Mucosa of descending colon (tissue), 3 donors: ENCODE measurements at places on chromosomes 3 and 15. TPM values are rescaled to one million over a fixed set of nuclear protein-coding genes. Genes with fewer than 3 reads are reported as not detected.

The CFAP100 gene
- not detected for total RNA-seq

The ARPP19 gene
- 201 TPM for total RNA-seq

The IL5RA gene
- total RNA-seq: 0.57 TPM

The HDGFL3 gene
- total RNA-seq: 58.8 TPM

The TMC3 gene
- not detected for total RNA-seq

The STARD9 gene
- 8.5 TPM for total RNA-seq

The FGF7 gene
- 13.4 TPM for total RNA-seq

The PPARG gene
- 61.6 TPM for total RNA-seq

The TMEM266 gene
- 0.12 TPM for total RNA-seq

DNA sequence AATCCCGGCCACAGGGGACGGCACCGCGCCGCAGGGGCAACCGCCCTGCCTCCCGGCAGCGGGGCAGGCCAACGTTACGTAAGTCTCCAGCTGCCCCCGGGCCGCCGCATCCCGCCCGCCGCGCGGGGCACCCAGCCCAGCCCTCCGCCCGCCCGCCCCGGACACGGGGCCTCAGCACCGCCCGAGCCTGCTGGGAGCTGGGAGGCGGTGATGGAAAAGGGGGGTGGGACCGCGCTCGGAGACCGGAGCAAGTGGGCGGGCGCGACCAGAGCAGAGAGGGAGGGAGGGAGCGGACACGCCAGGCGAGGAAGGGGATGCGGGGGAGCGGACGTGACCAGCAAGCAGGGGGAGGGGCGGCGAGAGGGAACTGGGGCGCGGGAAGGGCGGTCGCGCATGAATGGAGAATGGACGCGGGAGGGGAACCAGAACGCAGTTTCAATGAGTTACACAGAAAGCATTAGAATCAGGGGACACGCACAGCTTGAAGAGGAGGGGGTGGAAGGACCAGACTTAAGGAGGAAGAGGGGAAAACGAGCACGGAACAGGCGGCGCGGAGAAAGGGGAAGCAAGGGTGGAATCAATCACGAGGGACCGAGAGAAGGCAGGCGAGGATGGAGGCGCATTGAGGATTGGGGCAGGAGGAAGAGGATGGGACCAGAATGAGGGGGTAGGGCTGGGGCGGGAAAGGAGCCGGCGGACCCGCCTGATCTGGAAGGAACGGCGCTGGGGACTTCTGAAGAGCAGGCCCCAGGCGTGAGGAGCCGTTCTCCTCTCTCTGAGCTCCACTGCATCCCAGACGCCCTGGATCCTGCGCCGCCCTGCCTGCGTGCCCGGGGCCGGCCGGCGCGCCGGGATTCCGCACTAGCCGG, 559 bp downstream of the PKM start:
- DNase-seq: peak; percentile 91

DNA sequence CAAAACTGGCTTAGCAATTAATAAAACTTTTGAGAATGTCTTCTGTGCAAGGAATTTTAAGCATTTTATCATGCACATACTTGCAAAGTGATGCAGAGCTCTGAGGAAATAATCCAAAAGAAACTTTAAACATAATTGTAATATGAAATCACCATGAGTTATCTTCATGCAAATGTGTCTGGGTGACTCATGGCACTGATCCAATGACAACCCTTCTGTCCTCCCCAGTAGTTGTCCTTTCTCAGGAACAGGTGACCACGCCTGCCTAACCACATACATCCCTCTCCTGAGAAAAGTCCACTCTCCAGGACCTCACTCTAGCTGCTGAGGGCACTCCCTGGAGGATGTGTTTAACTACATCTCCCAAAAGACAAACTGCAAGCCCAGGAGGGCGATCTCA, 530.6 kb upstream of the IL12A start:
- DNase-seq: no peak

- no peak for DNase-seq
These were observed 391.8 kb downstream of the ZPLD1 start for GRCh38 chr3:102826636-102827035.

DNA sequence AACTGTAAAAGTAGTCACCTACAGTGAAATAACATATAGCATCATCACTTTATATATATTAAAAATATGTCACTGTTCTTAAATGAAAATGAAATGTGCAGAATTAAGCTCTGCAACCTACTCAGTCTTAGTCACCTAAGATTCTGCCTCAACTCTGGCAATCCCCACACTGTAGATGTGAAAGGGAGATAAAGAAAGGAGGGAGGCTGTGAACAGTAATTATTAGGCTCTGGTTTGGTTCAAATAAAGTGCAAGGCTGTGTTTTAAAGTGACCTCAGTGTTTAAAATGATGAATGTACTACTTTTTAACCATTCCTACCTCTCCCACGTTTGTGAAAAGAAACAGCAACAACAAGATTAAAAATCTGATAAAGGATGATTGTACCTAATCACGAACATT, 72.2 kb downstream of the ATP8B4 start:
- no peak for DNase-seq

DNA sequence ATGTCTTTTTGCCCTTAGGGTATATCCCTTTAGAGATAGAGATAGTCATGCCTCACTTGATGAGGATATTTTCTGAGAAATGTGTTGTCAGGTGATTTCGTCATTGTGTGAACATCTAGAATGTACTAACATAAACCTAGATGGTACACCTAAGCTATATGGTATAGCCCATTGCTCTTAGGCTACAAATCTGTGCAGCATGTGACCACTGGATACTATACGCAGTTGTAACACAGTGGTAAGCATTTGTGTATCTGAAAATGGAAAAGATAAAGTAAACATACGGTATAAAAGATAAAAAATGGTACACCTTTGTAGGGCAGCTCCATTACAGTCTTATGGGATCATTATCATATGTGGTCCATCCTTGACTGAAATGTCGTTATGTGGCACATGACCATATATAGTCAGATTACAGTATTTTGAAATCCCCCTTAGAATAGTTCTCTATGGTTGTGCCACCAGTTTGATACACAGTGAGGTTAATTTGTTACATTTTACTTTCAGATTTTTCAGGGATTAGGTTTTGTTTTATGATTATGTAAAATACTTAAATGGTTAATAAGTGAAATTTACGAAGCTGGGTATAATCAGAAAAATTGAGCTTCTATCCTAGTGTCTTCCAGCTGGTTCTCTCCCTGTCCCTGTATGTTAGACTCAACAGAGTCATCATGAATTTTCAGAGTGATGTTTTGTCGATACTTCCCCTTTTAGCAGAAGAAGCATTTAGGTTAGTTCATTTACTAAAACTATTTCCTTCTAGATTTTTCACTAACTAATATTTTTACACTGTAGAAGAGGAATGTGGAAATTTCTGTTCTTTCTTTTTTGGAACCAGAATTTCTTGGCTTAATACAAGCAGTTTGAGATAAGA, 12.8 kb downstream of the SETD5 start:
- DNase-seq: no peak

- DNase-seq: peak; percentile 90
These were observed at the start of gene MEX3B for GRCh38 chr15:82045892-82046665. MEX3B (minus strand) TSS chr15:82046018; CDS start chr15:82045705, 313 bp downstream.

DNA sequence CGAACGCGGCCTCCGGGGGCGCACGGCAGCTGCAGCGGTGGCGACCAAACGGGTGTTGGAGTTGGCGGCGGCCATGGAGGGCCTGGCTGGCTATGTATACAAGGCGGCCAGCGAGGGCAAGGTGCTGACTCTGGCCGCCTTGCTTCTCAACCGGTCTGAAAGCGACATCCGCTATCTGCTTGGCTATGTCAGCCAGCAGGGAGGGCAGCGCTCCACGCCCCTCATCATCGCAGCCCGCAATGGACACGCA, 725 bp downstream of the FEM1B start:
- no peak for DNase-seq

DNA sequence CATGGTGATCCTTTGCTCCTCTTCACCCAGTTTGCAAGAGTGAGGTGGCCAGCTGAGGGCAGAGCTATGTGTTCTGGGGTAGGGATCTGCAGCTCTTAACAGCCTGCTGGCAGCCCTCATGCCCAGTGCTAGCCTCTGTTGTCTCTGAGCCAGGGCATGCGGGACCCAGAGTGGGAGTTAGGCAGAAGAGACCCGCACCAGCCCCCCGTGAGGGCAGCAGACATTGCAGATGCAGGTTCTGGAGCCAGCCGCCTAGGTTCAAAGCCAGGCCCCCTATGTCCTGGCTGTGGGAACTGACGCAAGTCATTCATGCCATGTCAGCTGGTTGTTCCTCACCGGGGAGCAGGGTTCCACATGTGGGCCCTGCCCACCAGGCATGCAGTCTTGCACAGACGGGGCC, 74.7 kb downstream of the DNAJB8 start:
- DNase-seq: no peak

GRCh38 chr15:67165254-67166253, 88.9 kb downstream of the AAGAB start:
- DNase-seq: no peak

- no peak for DNase-seq
These were observed 36.6 kb downstream of the FAN1 start for GRCh38 chr15:30940359-30940758.

DNA sequence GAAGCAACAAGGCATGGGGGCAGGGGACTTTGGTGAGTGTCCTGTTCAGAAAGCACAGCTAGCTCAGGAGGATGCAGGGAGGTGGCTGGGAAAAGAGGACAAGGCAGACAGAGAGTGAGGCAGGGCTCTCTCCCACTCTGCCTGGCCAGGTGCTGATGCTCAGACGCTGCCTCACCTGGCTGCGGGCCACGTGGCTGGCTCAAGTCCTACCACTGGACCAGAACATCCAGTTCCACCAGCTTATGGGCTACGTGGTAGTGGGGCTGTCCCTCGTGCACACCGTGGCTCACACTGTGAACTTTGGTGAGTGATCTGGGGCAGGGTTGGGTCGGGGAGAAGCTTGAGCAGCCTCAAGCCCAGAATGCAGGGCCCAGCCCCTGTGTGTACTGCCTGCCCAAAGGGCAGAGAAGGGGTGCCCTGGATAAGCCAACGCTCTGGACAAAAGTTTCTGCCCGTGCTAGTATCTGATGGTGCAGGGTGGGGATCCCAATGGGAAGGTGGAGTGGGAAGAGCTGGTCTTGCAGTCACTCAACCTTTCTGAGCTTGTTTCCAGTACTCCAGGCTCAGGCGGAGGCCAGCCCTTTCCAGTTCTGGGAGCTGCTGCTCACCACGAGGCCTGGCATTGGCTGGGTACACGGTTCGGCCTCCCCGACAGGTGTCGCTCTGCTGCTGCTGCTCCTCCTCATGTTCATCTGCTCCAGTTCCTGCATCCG, 20.9 kb downstream of the NOX5 start:
- peak; percentile 57 for DNase-seq

DNA sequence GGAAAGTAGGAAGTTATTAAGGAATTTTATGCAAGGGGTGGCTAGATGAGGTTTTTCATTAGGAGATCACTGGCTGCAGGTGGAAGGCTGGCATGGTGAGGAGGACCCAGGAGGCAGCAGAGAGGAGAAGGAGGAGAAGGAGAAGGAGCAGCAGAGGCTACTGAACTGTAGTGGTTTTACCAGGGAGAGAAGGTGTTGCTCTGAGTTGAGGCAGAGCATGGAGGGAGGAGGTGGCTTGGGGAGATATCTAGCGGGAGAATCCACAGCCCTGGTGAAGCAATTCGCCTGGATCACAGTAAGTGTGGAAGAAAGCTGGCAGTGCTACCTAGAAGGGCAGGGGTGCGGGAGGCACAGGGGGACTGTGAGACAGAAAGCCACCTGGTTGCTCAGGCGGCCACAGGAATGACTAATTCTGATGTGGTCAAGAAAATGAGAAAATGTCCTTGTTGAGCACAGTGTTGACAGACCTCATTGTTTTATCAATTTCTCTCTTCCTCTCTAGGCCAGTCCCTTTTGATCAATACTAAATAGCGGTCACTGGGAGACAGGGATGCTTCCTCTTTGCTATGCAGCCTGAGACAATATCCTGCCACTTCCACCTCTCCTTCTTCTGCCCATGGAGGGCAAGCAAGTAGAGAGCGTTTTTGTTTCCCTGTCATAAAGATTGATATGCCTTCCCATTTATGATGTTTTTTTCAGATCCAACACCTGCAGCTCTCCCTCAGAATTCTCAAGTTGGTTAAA, 94.6 kb downstream of the EEFSEC start:
- DNase-seq: no peak

GRCh38 chr3:102159810-102160451, 274.9 kb upstream of the ZPLD1 start:
- no peak for DNase-seq

- DNase-seq: no peak
These were observed 26.2 kb upstream of the CLDN16 start for GRCh38 chr3:190361791-190362190.

- DNase-seq: no peak
These were observed 6.3 kb upstream of the CCR4 start for GRCh38 chr3:32945136-32945535.
